Cardiac muscle cell (in vitro differentiated cells and primary cell): ENCODE measurements at places on chromosomes 11 and 22.

DNA sequence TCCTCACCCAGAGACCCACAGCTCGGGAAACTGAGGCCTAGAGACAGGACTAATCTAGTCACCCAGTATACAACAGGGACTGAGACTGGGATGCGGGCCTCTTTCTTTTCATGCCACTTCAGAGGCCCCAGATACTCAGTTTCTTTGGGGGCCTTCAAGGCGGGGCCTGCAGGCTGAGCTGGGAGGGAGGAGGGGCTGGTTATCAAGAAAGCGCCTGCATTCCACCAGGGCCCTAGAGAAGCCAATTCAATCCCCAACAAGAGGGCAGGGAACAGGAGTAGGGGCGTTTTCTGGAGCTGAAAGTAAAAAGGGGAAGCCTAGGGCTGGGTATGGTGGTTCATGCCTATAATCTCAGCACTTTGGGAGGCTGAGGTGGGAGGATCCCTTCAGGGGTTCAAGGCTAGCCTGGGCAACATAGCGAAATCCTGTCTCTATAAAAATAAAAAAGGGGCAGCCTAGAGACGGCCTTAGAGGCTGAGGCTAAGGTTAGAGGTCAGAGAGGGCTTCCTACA is 1.6 kb downstream of the ATG2A start:
- peak overlapping the region; percentile 70 for H3K27ac ChIP-seq
- H3K4me3 ChIP-seq, result peak overlapping the region; percentile 75
- peak; percentile 35 for DNase-seq
- H3K4me1 ChIP-seq, result peaks cover 12% of the 10 kb centered on the region

- H3K27me3 ChIP-seq, result no peaks in the 10 kb centered on the region
- H3K27ac ChIP-seq, result no peak overlapping the region
- H3K4me1 ChIP-seq, result no peaks in the 10 kb centered on the region
These were observed 16.6 kb upstream of the SPTBN2 start for GRCh38 chr11:66745356-66746235.

DNA sequence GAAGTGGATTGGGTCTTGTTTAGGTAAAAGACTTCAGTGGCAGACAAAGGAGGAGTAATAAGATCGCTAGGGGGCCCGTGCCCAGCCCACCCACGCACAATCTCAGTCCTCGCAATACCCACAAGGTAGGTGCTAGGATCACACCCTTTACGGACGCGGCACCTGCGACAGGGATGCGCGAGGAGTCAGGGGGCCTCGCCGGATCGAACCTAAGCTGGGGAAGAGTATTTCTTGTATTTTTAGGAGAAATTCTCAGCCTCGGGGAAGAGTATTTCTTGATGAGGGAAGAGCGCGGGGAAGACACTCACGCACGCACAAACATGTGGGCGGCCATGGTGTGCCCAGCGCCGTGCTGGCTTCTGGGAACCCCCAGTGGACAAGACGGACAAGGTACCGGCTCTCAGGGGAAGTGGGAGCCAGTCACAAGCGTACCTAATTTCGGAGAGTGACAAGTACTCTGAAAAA is 745 bp upstream of the FAM118A start:
- peak overlapping the region; percentile 73 for H3K27ac ChIP-seq
- no peaks in the 10 kb centered on the region for H3K36me3 ChIP-seq
- H3K4me1 ChIP-seq, result peaks cover 15% of the 10 kb centered on the region
- H3K4me3 ChIP-seq, result peak overlapping the region; percentile 87

GRCh38 chr11:125491146-125491545 is 4.9 kb downstream of the FEZ1 start:
- H3K36me3 ChIP-seq, result no peaks in the 10 kb centered on the region
- H3K4me1 ChIP-seq, result no peaks in the 10 kb centered on the region
- DNase-seq, result no peak
- no peak overlapping the region for H3K4me3 ChIP-seq
- peaks cover 34% of the 10 kb centered on the region for H3K27me3 ChIP-seq
- H3K27ac ChIP-seq, result no peak overlapping the region

GRCh38 chr11:59678118-59678812 is 9.4 kb upstream of the PATL1 start:
- no peak for DNase-seq
- H3K4me3 ChIP-seq, result no peak overlapping the region
- no peaks in the 10 kb centered on the region for H3K27me3 ChIP-seq
- H3K36me3 ChIP-seq, result no peaks in the 10 kb centered on the region
- H3K27ac ChIP-seq, result no peak overlapping the region

- no peaks in the 10 kb centered on the region for H3K36me3 ChIP-seq
- H3K4me3 ChIP-seq, result no peak overlapping the region
- DNase-seq, result no peak
These were observed 328.8 kb downstream of the MIAT start for GRCh38 chr22:26985931-26986782.

DNA sequence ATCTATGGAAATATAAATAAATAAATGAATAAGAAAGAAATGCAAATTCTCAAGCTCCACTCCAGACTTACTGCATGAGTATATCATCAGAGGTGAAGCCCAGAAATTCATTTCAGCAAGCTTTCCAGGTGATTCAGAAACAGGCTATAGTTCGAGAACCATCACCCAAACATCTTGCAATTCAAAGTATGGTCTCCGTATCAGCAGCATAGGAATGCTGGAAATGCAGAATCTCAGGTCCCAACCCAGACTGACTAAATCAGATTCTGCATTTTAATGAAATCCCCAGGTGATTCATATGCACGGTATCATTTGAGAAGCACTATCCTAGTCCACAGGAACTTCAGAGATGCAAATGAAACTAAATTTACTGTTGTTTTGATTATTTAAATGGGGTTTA is 95.3 kb downstream of the SERGEF start:
- DNase-seq, result no peak
- H3K27me3 ChIP-seq, result no peaks in the 10 kb centered on the region
- H3K4me1 ChIP-seq, result no peaks in the 10 kb centered on the region
- no peak overlapping the region for H3K27ac ChIP-seq
- H3K4me3 ChIP-seq, result no peak overlapping the region

DNA sequence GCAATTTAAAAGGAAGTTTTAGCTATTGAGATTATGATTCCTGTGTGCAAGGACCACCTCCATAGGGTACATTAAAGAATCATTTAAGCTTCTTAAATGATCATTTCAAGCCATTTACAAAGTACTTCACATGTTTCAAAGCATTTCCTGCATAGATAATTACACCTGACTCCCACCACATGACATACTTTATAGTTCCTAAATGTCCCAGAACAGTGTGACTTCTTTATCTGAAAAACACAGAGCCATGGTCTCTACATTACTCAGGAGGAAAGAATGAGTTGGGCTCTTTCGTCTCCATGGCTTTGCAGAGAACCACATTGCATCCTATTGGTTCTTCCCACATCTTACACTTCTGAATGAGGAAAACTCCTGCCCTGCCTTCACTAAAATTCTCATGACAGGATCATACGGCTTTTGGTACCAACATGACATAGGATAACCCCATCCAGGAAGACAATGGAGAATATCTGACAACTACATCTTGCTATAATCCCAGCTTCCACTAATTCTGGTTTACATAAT is 88.6 kb downstream of the ETS1 start:
- H3K4me3 ChIP-seq, result no peak overlapping the region
- H3K27ac ChIP-seq, result no peak overlapping the region
- peaks cover 29% of the 10 kb centered on the region for H3K4me1 ChIP-seq
- DNase-seq, result no peak
- no peaks in the 10 kb centered on the region for H3K36me3 ChIP-seq
